ENCODE measurements at places on chromosomes 5 and 9. TPM values are rescaled to one million over a fixed set of nuclear protein-coding genes. Genes with fewer than 3 reads are reported as not detected.

The IL13 gene
- total RNA-seq = not detected

The OTP gene
- total RNA-seq = not detected

The PRRX2 gene
- total RNA-seq = under 0.01 TPM

The SLCO4C1 gene
- total RNA-seq = under 0.01 TPM

The UHRF2 gene
- 46.4 TPM for total RNA-seq

The BOD1 gene
- 66.0 TPM for total RNA-seq

The ETF1 gene
- 160 TPM for total RNA-seq

The GDF9 gene
- total RNA-seq = not detected

The SLCO6A1 gene
- total RNA-seq = under 0.01 TPM

The SCGB3A2 gene
- total RNA-seq = not detected

The FIBCD1 gene
- total RNA-seq = 4.3 TPM

The ALDH1A1 gene
- 450 TPM for total RNA-seq

The PPP2CA gene
- total RNA-seq = 41.9 TPM

The ESM1 gene
- under 0.01 TPM for total RNA-seq

The NUTM2F gene
- total RNA-seq = not detected

The SPRY4 gene
- total RNA-seq = 23.2 TPM

The FCN2 gene
- not detected for total RNA-seq

The MED22 gene
- 12.1 TPM for total RNA-seq

The RGMB gene
- total RNA-seq = 94.1 TPM

The C9orf43 gene
- 0.43 TPM for total RNA-seq

The SPINK7 gene
- total RNA-seq = not detected

The PTPRD gene
- total RNA-seq = 7.1 TPM

The CYSRT1 gene
- total RNA-seq = 0.64 TPM

The GFI1B gene
- total RNA-seq = 0.32 TPM

The WNK2 gene
- not detected for total RNA-seq

The MTX3 gene
- 13.2 TPM for total RNA-seq

The PRDM9 gene
- not detected for total RNA-seq

The NR4A3 gene
- under 0.01 TPM for total RNA-seq

The LCN9 gene
- not detected for total RNA-seq

The ADAMTSL1 gene
- 10.0 TPM for total RNA-seq

The CCDC180 gene
- 3.0 TPM for total RNA-seq

The KLF4 gene
- total RNA-seq = 3.5 TPM

The GFPT2 gene
- 28.9 TPM for total RNA-seq

The IFNA2 gene
- total RNA-seq = not detected

The RANBP3L gene
- 1.3 TPM for total RNA-seq

The HTR1A gene
- not detected for total RNA-seq

The TAF11L10 gene
- not detected for total RNA-seq

The ADGRV1 gene
- under 0.01 TPM for total RNA-seq

The SPINK4 gene
- total RNA-seq = not detected

The KCTD16 gene
- 0.97 TPM for total RNA-seq

The INSL4 gene
- total RNA-seq = not detected

The UBQLN1 gene
- total RNA-seq = 97.0 TPM

The RNF180 gene
- total RNA-seq = 5.6 TPM

The LHX3 gene
- not detected for total RNA-seq

The TYRP1 gene
- total RNA-seq = 0.43 TPM

The LMAN2 gene
- 355 TPM for total RNA-seq

The GABRA6 gene
- total RNA-seq = not detected

The C7 gene
- under 0.01 TPM for total RNA-seq

The DNAH5 gene
- total RNA-seq = 0.97 TPM

The ZCCHC10 gene
- total RNA-seq = 11.0 TPM

The GZMA gene
- total RNA-seq = not detected

The SEMA5A gene
- 74.7 TPM for total RNA-seq

The GBGT1 gene
- total RNA-seq = 5.8 TPM

The EIF4E1B gene
- not detected for total RNA-seq

The TMEM252 gene
- total RNA-seq = not detected

The DCTN4 gene
- total RNA-seq = 48.3 TPM

All from fibroblast of villous mesenchyme (primary cell).